A549 (cell line): ENCODE measurements at places on chromosomes 5 and 9.
A peak's percentile ranks its signal among the peaks of the same experiment; 100 is the strongest.

GRCh38 chr9:137293482-137294090, 8.5 kb downstream of the NRARP start:
- no peak for DNase-seq

DNA sequence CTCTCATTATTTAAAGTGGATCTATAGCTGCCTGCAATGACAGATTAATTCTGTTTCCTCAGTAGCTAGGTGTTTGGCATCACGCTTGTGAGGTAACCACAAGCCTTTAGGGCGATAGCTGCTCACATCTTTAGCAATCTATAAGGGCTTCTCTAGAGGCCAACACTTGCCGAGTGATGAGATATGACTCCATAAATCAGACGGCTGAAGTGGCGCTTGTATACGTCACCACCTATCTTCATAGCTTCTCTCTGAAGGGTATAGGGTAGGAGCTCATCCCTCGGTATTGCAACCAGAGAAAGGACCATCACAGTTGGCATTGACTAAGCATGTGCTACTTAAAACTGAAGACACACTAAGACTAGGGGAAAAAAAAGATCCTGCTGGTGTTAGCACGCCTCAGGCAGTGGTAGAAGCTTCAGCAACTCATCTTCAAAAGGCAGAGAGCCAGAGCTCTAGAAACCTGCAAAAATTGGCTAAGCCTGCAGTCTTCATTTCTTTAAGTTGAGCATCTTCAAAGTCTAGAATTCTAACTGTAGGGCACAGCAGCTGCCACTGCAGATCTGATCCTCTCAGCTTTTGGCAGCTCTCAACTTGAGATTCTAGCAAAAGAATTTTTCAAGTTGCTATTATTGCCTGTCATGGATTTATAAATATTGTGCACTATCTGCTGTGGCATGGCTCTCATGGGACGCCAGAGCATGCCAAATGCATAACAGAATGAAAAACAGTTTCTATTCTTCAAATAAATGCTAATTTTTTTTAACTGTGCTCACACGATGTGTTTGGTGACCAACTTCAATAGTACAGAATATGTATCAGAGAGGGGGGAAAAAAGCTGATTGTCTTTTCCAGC, 37.5 kb downstream of the PSMB7 start:
- DNase-seq = no peak

DNA sequence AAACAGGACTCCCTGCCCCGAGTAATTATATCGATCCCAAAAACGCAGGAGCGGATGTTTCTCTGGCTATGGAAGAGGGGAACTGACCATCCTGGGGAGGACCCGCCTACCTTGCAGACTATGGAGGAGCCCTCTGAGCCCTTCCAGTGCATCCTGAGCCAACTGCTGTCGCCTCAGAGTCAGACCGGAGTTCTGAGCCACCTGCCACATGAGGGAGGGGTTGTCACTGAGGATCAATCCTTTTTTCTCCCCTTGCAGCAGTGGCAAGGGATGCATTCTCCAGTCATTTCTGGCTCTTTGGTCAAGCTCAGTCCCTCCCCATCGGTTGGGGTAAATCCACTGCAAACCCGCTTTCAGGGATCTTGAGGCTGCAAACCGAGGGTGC, 709 bp downstream of the FANCG start:
- no peak for DNase-seq

DNA sequence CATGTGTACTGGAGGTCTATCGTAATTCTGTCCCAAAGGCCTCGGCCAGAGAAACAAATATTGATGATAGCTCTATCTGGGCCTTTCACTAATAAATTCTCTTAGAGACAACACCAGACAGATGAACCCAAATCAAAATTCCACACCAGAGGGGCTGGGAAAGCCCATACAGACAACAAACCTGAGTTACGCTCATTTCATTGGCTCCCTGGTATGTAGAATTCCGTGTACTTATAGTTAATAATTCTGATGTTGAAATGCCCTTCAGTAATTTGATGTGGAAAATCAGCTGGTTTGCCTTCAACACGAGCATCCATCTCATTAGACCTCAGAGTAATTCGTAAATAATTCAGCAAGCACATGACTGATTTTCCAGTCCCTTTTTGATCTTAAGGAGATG, 53.2 kb downstream of the FRMD3 start:
- no peak for DNase-seq

DNA sequence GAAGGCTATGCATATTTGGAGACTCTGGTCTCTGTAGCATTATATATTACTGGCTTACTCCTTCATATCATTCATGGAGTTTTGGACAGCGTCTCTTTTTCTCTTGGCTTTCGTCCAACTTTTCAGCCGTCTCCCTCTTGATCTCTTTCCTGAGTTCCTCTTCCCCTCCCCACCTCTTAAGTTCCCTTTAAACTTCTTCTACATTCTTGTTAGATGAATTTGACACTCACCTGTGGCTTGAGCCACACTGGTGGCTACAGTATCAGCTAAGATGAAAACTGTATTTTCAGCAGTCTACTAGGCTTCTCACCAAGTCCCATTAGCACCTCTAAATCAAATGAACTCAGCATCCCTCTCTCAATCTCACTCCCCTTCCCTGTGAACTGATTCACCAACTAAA, 128.1 kb downstream of the STARD4 start:
- no peak for DNase-seq

DNA sequence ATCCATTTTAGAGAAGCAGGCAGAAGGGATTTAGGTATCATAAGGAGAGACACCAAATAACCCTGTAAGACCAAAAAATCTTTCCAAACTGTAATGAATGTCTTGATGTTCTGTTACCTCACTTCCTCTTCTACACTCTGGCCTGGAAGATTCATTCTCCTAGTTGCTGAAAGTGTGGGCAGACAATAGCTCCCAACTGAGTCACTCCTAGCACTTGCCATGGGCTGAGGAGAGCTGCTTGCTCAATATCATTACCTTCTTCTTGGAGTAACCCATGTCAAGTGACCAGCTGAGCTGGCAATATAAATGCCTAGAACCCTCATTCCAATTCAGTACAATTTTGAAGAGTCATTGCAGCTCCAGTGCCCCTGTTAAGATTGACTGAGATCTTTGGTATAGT, 1985.5 kb upstream of the CDH6 start:
- DNase-seq = no peak

- DNase-seq = no peak
These were observed 66.2 kb upstream of the CACNA1B start for GRCh38 chr9:137811283-137811870.

- peak; percentile 46 for DNase-seq
These were observed 18.2 kb upstream of the WDR38 start for GRCh38 chr9:124835026-124835557.

DNA sequence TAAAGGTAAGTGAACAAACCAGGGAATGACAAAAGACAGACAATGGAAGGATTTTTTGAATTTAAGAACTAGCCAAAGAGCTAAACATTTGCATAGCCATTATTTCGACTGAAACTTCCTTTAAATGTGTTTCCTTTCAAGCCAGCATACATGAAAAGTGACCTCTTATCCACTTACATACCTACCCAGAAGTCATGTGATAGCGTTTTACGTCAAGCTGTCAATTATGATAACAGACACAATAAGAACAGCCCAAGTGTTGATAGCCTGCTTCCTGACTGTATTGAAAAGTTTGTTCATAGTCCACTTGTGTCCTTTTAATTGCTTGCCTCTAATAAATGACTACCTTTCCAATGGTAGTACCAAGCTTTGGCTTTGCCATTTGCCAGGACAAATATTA, 206.0 kb downstream of the NFIB start:
- DNase-seq = no peak

GRCh38 chr5:166276006-166276405, 2015.4 kb upstream of the WWC1 start:
- no peak for DNase-seq

- no peak for DNase-seq
These were observed 48.9 kb upstream of the CACNA1B start for GRCh38 chr9:137828527-137829259.

DNA sequence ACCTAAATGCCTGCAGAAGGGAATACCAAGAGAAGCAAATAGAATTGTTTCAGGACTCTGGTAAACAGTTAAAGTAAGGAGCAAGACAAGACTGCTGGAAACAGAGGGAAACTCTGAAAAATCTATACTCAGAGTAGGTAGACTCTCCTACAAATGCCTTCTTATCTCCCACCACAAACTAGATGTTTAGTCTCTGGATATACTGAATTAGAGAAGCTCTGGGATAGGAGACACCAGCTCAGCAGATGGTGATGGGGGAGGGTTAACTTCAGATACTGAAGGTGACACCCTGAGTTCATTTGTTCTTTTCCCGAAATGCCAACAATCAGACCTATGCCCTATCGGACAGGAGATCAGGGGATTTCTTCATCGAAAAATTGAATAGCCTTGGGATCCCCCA, 54.1 kb upstream of the CHD1 start:
- no peak for DNase-seq

DNA sequence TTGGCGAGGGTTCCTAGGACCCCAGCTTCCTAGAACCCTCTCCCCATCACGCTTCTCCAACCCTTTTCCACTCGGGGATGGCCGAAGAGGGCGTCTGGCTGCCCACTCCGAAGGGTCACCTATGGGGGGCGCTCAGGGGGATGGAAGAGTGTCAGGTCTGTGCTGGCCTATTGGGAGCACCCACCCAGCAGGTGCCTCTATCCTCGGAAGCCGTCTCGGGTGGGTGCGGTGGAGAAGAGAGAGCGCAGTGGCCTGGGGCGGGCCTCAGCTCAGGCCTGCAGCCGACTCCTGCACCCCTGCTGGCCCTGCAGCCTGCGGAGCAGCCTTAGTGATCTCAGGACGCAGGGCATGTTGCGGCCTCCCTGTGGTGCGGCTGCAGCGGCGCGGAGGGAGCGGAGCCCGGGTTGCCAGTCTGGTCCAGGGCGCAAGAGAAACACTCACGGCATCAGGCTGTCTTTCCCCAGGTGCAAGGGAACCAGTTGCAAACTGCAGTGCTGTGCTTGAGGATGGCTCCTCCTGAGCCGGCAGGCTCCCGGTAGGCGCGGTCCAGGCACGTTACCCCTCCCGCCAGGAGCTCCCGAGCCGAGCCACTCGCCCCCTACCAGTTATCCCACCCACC, 1.5 kb upstream of the IRX2 start:
- no peak for DNase-seq

GRCh38 chr5:1805736-1806135, 4.5 kb downstream of the NDUFS6 start:
- no peak for DNase-seq

DNA sequence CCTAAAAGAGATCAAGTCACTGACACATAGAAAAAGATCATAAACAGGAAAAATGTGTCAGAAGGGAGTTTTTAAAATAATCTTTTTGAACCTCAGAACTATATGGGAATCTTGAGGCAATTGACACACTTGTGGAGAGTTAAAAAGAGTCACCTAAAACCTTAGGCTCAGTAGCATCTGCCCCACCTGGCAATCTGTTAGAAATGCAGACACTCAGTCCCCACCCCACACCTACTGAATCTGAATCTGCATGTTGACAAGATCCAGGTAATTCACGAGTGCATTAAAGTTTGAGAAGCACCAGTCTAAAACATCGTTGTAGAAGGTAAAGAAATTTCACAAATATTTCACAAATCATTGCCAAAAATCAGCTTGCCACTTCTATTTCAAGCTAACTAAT, 388.3 kb downstream of the NR2F1-AS1 start:
- DNase-seq = no peak

DNA sequence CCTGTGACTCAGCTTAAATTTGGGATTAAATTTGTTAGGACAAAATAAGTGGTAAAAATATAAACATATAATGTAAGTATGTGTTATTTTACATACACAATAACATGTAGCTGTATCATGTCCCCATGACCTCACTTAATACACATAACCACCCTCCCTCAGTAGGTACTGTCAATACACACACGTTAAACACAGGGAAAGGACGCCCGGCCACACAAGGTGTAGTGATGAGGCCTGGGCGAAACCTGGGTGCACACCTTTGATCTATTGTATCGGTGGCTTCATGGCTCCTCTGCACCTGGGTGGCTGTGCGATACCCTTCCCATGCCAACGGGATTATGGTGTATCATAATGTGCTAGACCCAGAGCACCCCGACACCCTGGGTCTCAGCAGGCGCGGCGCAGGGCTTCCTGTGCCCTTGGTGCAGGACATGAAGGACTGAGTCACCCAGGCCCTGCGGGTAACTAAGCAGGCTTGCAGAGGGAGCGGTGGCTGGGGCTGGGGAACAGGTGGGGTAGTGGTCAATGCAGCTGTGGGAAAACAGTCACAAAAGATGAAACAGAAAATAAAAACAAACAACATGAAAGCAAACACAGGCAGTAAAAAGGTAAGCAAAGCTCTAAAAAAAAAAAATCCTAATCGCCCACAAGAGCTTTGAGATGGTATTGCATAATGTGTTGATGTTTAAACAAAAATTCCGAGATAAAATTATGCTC, 127.5 kb upstream of the RETREG1 start:
- no peak for DNase-seq

- peak; percentile 78 for DNase-seq
These were observed 119.9 kb downstream of the KCNIP1 start for GRCh38 chr5:170623576-170624181.

DNA sequence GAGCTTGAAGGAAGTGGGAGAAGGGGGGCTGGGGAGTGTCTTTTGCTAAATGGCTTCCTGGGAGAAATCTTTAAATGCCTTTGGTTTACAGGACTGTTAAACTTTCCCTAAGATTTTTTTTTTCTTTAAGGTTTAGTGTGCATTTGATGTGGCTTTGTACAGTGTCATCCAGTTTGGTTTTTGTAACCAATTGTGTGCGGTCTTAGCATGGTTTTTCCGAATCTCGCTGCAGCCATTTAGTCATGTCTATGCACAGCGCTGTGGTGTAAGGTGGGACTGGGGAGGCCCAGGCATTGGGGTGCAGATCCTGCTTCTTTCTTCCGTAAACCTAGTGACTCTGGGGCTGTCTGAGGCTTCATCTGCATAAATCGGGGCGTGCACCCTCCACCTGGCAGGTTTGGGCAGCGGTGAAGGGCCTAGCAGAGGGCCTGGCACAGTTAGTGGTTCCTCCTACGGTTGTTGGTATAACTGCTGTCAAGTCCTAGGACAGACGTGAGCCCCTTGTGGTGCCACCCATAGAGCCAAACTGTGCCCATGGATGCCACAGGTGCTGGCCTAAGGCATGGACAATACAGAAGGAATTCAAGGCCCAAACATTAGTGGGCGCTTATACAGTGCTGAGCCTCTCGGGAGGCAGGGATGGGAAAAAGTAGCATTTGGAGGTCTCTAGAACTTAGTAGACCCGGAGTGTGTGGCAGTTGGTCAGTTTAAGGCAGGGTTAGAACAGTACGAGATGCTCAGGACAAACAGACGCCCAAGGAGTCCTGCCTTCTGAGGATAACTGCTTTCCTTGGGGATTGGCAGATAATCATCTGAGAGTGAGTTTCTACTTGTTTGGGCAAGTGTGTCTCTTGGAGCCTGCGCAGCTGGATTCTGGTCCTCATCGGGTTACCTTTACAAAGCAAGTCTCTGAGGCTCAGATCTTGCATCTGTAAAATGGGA, 1.5 kb downstream of the PRRC2B start:
- no peak for DNase-seq
